Heart right ventricle (tissue), 16 donors: ENCODE measurements at places on chromosomes 4 and X. TPM values are rescaled to one million over a fixed set of nuclear protein-coding genes. Genes with fewer than 3 reads are reported as not detected.

DNA sequence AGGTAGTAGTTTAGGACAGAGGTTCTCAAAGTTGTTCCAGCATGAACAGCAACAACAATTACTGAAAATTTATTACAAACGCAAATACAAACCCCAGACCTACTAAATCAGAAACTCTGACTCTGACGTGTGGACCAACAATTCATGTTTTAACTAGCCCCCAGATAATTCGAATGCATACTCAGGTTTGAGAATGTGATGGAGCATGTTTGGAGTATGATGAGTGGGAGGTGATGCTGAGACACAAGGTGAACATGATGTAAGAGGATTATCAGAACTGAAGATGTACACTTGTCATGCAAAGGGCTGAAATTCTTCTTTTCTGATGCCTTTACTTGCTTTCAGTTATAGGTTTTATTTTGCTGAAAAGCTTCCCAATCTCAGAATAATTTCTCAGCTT lies 323.0 kb downstream of the INPP4B start:
- DNase-seq, result no peak
- no peaks in the 10 kb centered on the region for H3K27me3 ChIP-seq
- no peak overlapping the region for H3K27ac ChIP-seq
- peaks cover 6% of the 10 kb centered on the region for H3K4me1 ChIP-seq

GRCh38 chrX:12223650-12224049 lies 85.4 kb downstream of the FRMPD4 start:
- no peaks in the 10 kb centered on the region for H3K4me1 ChIP-seq
- H3K27me3 ChIP-seq, result no peaks in the 10 kb centered on the region
- H3K36me3 ChIP-seq, result no peaks in the 10 kb centered on the region
- no peak for DNase-seq
- no peak overlapping the region for H3K4me3 ChIP-seq
- H3K27ac ChIP-seq, result no peak overlapping the region

DNA sequence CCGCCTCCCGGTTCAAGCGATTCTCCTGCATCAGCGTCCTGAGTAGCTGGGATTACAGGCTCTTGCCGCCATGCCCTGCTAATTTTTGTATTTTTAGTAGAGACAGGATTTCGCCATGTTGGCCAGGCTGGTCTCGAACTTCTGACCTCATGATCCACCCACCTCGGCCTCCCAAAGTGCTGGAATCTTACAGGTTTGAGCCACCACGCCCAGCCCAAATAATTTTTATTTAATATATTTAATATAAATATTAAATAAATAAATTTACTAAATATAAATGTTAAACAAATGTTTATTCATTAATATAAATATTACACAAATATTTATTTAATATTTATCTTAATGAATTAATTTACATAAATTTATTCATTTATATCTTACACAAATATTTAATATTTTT lies 120.2 kb downstream of the SHOX start:
- no peaks in the 10 kb centered on the region for H3K27me3 ChIP-seq
- no peaks in the 10 kb centered on the region for H3K4me1 ChIP-seq
- H3K36me3 ChIP-seq, result no peaks in the 10 kb centered on the region
- no peak for DNase-seq
- H3K4me3 ChIP-seq, result no peak overlapping the region
- no peak overlapping the region for H3K27ac ChIP-seq

DNA sequence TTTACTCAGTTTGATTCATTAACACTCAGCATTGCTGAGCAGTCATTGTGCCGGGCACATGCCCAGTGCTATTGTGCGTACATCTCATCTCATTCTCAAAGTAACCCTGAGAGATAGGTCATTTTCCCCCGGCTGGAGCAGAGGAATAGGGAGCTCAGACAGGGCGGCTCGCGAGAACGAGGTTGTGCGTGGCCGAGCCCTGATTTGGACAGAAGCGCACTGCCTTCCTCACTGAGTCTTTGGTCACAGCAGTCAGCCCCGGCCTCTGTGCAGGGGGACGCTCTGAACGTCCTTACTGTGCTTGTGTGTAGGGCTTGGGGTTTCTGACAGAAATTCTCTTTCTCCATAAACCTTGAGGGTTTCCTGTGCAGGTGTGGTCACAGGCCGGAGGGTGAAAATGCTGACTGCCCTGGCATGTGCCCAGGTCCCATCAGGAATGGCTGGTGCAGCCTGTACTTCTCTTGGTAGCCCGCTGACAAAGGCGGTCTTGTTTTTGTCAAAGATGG lies 39.5 kb downstream of the NOP14 start:
- no peaks in the 10 kb centered on the region for H3K27me3 ChIP-seq
- H3K4me3 ChIP-seq, result no peak overlapping the region
- DNase-seq, result no peak
- H3K27ac ChIP-seq, result no peak overlapping the region

- H3K27me3 ChIP-seq, result no peaks in the 10 kb centered on the region
- no peak overlapping the region for H3K27ac ChIP-seq
- H3K4me1 ChIP-seq, result no peaks in the 10 kb centered on the region
- no peak overlapping the region for H3K4me3 ChIP-seq
- no peaks in the 10 kb centered on the region for H3K36me3 ChIP-seq
Observed at GRCh38 chrX:153533091-153533490, 15.6 kb downstream of the ATP2B3 start.

DNA sequence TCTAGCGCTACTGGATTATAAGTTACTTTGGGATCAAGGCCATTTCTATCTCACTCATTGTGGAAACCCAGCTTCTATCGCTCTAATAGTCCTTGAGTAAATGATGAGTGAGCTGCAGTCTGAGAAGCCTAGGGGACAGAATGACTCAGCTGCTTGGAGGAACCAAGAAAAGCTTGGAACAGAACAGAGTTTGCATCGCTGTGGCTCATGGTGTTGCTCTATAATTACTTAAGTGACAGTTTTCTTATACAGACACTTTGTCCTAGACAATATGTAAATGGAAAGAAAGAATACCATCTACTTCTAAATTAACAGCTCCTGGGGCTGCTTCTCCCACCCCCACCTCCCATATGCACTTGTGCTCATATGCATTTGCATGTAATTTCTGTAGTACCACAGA lies 156.9 kb downstream of the SLIT2 start:
- no peak for DNase-seq
- H3K4me1 ChIP-seq, result no peaks in the 10 kb centered on the region
- H3K4me3 ChIP-seq, result no peak overlapping the region
- H3K27me3 ChIP-seq, result no peaks in the 10 kb centered on the region

The ITM2A gene
- 76.9 TPM for total RNA-seq

The GPAT3 gene
- 44.4 TPM for total RNA-seq
